Activated CD8-positive, alpha-beta memory T cell treated with anti-CD3 and anti-CD28 coated beads for 24 hours (primary cell): ENCODE measurements at places on chromosomes 13 and 19.

DNA sequence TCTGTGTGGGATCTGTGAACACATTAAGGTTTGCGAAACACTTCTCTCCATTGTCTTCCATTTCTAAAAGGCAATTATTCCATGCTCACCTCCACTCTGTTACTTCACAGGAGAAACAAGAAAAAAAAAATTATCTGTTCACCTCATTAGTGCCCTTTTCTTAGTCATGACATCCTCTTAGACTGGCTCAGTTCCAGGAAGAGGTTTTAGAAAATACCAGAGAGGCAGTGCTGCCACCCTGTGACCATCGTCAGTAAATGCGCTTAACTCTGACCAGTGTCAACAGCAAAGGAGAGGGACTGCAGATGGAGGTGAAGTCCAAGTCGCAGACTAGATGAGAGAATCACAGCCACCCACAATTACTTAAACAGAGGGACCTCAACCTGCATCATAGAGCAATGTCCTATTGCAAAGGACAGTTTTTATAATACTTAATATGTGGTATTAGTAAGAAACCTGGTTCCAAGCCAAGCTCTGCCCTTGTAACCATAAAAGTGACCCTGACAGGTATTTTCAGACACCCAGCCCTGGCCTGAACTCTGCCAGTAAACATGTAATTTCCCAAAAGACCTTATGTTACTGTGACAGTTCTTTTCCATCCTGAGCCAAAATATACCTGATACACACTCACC lies 19.4 kb downstream of the CEACAM21 start:
- DNase-seq = peak; percentile 78

DNA sequence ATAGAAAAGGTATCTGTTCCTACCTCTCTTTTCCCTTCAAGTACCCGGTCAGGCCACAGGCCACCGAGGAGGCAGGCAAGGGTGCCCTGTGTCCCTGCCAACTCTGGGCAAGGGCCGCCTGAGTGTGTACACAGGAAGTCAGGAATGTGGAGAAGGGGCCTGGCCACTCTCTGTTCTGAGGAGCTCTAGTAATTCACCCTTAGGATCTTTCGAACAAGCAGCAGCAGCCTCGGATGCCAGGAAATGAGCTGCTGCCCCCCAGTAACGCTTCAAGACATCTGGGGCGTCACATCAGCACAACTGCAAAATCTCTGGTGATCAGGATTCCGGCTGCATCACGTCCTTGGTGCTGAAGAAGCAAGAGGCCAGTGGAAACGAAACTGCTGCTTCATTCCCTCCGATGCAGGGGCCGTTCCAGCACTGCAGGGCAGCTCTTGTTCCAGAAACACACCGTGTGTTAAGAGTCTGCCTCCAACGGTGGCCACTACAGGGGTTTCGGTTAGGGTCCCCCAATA lies 2.0 kb downstream of the RAB20 start:
- DNase-seq = no peak

DNA sequence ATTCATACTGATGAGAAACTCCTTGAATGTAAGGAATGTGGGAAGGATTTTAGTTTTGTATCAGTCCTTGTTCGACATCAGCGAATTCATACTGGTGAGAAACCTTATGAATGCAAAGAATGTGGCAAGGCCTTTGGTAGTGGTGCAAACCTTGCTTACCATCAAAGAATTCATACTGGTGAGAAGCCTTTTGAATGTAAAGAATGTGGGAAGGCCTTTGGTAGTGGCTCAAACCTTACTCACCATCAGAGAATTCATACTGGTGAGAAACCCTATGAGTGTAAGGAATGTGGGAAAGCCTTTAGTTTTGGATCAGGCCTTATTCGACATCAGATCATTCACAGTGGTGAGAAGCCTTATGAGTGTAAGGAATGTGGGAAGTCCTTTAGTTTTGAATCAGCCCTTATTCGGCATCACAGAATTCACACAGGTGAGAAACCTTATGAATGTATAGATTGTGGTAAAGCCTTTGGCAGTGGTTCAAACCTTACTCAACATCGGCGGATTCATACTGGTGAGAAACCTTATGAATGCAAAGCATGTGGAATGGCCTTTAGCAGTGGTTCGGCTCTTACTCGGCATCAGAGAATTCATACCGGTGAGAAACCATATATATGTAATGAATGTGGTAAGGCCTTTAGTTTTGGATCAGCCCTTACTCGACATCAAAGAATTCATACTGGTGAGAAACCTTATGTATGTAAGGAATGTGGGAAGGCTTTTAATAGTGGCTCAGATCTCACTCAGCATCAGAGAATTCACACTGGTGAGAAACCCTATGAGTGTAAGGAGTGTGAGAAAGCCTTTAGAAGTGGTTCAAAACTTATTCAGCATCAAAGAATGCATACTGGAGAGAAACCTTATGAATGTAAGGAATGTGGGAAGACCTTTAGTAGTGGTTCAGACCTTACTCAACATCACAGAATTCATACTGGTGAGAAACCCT lies 26.6 kb downstream of the ZNF345 start:
- no peak for DNase-seq

GRCh38 chr19:16637535-16637934 lies 9.5 kb upstream of the MED26 start:
- no peak for DNase-seq

DNA sequence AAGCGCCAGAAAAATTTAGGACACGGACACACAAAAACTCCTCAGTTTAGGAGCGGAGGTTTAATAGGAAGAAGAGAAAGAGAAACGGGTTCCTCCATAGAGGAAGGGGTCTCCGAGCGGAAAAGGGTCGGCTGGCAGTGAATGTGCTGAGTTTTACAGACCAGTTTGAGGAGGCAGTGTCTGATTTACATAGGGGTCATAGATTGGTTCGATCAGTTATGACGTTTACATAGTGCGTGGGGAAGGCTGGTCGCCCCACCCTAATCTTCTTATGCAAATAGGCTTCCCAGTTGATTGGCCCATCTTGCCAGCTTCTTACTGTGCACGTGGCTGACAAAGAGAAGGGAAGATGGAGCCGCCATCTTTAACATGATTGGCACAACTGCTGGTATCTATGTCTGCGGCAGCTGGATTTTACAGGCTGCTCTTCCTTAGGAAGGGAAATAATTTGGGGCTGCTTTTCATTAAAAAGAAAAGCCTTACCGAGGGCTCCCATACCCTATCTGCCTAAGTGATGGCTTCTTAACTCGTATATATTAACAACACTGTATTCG lies 1.2 kb upstream of the ZNF225 start:
- DNase-seq = no peak

DNA sequence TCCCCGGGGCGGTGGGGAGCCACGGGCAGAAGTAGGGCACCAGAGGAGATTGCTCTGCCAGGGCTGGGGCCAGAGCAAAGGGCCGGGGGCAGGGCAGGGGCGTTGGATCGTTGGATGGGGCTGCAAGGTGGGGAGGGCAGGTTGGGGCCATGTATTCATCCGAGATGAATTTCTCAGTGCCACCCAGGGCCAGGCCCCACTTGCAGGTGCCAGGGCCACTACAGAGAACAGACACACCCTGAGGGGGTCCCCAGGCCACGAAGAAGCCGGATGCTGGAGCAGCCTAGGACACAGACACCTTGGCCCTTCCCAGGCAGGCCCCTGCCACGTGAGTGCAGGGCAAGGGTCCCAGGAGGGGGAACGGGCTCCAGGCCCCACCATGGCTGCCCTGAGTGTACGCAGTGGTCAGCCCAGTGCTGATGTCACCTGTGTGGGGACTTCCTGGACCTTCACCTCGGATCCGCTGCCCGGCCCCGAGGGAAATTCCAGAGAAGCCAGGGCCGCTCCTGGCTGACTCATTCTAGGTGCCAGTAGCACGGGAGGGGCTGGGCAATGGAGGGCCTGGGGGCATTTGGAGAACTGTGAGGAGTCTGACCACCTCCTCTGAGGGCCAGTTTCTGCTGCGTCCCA lies 9.6 kb upstream of the SBNO2 start:
- no peak for DNase-seq

GRCh38 chr13:104310861-104311260 lies 1244.6 kb upstream of the SLC10A2 start:
- DNase-seq = no peak

- no peak for DNase-seq
These were observed 78.0 kb downstream of the STARD13 start for GRCh38 chr13:33207615-33207961.

- DNase-seq = no peak
These were observed 6.2 kb downstream of the SULT2B1 start for GRCh38 chr19:48558018-48558684.

DNA sequence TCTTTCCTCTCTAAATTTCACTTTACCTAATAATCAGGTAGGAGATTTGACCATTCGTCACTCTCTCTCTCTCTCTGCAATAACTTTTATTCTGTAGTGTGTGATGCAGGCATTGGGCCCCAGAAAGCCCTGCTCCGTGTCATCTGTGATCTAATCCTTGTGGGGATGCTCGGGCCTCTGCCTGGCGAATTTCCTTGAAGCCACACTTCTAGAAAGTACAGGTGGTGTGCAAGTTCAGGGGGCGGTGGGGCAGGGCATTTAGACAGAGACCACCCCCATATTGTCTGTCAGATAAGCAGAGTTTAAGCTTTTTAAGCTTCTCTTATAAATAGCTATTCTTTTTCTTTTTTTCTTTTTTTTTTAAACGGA lies 53.4 kb upstream of the GPR12 start:
- DNase-seq = no peak

DNA sequence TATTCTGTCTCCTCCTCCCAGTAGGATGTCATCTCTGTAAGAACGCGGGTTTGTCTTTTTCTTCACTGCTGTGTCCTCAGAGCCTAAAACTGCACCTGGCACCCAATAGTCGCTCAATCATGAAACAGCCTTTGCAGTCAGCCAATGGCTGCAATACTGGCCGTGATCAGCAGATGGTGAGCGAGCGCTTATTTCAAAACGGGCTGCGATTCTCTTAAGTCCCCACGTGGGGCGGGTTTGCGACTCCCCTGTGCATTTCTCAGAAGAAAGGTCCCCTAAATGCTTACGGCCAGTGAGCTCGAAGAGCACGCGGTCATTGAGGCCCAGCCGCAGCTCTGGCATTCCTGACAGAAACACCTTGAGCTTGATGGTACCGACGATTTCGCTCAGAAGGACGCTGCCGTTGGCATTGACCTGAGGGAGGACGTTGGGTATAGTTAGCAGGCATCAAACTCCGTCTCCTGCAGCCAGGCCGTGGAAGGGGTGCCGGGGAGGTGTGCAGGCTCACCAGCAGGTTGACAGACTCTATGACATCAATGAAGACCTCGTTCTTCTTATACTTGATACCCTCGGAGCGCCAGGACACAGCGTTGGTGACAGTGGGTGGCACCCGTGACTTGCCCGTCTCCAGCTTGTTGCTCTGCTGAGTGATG lies 6.0 kb downstream of the AP1M2 start:
- DNase-seq = peak; percentile 96

- DNase-seq = no peak
These were observed 13.6 kb downstream of the TPT1 start for GRCh38 chr13:45327253-45327955.

- no peak for DNase-seq
These were observed 36.9 kb upstream of the GGACT start for GRCh38 chr13:100625447-100625846.

- no peak for DNase-seq
These were observed at the start of gene COX7A1 for GRCh38 chr19:36152352-36153091. COX7A1 (minus strand) TSS chr19:36152447; CDS start chr19:36152407, 40 bp downstream.

GRCh38 chr19:681029-682019 lies 5.1 kb downstream of the FSTL3 start:
- no peak for DNase-seq

DNA sequence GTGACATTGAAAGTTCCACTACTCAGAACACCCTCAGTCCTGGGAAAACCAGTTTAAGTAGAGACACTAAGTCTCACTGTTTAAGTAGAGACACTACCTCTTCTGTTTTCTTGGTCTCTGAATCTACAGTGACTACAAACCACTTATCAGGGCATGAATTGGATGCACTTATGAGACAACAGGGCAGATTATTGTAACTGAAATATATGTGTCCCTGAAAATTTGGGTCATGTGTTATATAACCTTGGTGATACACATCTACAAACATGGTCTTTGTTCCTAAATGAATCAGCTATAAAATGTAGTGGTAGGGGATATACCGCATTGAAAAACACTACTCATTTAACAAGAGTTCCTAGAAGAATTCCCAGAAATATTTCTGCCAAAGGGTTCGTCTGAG lies 55.7 kb downstream of the SERP2 start:
- no peak for DNase-seq

DNA sequence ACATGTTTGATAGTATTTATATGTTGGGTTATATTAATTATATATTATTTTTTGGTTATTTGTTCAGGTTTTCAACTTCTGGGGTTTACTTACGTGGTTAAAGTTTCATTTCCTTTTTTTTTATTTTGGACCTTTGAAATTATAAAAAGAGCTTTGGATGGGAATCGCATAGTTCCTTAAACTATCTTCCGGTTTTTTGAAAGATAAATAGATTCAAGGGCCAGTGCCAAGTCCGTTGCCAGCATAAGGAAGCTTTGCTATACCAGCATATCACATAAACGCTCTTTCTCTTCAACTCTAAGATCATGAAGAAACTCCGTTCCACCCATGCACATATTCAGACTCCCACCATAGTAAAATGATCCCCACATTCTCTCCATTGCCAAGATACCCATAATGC lies 7.4 kb upstream of the OXGR1 start:
- DNase-seq = no peak

GRCh38 chr13:107324416-107325204 lies 756.7 kb upstream of the ARGLU1 start:
- DNase-seq = no peak

GRCh38 chr13:41370736-41371135 lies 59.7 kb downstream of the NAA16 start:
- no peak for DNase-seq

DNA sequence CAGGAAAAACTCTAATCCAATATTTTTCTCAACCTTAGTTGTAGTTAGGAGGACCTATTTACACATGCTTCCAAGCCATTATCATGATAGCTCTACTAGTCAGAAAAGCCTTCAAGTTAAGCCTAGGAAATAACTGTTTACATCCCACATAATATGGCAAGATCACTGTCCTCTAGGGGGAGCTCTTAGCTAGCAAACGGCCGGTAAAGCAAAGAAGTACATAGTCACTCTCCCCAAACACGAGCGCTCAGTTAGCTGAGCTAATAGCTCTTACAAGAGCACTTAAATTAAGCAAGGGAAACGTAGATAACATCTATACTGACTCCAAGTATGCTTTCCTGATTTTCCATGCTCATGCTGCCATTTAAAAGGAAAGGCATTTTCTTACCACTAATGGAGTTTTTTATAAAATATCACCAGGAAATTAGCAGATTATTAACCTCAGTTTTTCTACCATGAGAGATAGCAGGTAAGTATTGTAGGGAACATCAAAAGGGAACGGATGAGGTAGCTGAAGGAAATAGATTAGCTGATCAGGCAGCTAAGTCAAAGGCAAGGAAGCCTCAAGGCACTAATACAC lies 100.6 kb upstream of the PABPC3 start:
- DNase-seq = no peak

GRCh38 chr13:109998684-109999533 lies 212.5 kb upstream of the IRS2 start:
- no peak for DNase-seq

DNA sequence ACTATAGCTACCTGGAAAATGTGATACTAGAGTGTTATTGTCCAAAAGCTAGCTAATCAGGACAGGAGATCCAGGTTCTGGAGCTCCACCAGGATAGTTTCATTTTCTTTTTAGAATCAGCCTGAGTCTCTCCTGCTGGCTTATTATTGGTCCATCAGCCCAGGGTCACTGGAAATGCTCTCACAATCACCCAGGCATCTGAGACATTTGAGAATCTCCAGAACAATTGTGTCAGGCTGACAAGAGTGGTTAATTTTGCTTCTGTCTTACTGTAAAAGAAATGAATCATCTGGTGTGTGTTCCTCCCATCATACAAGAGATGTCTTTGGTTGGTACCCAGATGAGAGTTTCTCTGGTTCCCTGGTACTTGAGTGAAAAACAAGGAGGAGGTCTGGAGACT lies 43.6 kb upstream of the ZNF681 start:
- no peak for DNase-seq
